ENCODE measurements at places on chromosomes 11 and 22. TPM values are rescaled to one million over a fixed set of nuclear protein-coding genes. Genes with fewer than 3 reads are reported as not detected.

CSNK2A3 gene
- 0.85 TPM for total RNA-seq

ESAM gene
- 0.84 TPM for total RNA-seq

TMEM135 gene
- total RNA-seq = 19.8 TPM

IL17REL gene
- 0.42 TPM for total RNA-seq

PHETA2 gene
- total RNA-seq = 3.4 TPM

DNA sequence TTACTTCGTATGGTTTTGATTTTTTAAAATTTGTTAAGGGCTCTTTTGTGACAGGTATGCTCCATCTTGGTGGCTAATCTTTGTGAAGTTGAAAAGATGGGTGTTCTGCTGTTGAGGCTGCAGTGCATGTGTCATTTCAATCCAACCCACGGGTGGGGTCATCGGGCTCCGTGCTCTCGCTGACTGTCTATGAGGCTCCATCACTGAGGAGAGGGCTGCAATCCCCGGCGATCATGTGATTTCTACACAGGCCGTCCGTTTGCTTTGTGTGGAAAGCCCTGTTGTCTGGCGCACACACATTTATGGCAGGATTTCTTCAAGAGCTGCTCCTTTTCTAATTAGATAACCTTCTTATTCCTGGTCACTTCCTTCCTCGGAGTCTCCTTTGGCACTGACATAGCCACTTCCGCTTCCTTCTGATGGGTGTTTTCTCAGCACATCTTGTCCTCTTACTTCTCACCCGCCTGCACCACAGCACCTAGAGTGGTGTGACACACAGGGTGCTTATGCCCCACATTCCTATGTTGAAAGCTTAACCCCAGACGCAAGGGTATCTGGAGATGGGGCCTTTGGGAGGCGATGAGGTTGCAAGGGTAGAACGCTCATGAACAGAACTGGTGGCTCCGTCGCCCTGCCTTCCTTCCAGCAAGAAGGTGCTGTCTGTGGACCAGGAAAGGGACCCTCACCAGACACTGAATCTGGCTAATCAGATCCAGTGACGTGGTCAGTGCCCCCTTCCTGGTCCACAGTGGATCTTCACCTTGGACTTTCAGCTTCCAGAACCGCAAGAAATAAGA, 9.4 kb downstream of the MOB2 start:
- no peak for ATAC-seq

GRCh38 chr11:46369458-46370152, 11.9 kb upstream of the MDK start:
- ATAC-seq = peak; percentile 69

DNA sequence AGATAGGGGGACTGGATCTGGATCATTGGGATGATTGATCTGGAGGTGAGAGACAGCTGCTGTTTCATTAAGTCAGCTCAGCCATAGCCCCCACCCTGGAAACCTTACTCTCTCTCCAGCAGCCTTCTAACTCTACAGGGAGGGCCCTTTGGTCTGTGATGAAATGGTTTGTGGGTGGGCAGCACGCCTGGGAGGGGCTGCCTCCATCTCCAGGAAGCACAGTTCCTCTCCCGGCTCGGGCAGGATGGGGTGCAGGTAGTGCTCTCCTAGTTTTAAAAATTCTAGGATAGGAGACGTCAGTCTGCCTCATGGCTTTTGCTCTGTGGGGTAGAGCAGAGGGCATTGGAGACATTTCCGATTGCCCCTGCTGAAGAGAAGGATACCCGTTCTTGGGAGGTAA, 89.7 kb downstream of the CEP164 start:
- no peak for ATAC-seq

GRCh38 chr11:33682446-33682845, 18.2 kb downstream of the C11orf91 start:
- ATAC-seq = no peak

TMA7B gene
- 4.0 TPM for total RNA-seq

GRCh38 chr11:70548976-70549375, 150.6 kb downstream of the CTTN start:
- ATAC-seq = no peak

- no peak for ATAC-seq
Observed at GRCh38 chr11:7570938-7571521, 57.2 kb downstream of the PPFIBP2 start.

GRCh38 chr11:43135966-43136534, 175.7 kb upstream of the API5 start:
- no peak for ATAC-seq

ZDHHC8 gene
- total RNA-seq = 23.4 TPM

GRCh38 chr11:35126000-35126878, 12.7 kb upstream of the CD44 start:
- ATAC-seq = peak; percentile 86

ZFTA gene
- total RNA-seq = 1.3 TPM

PIWIL4 gene
- total RNA-seq = 0.48 TPM

- no peak for ATAC-seq
Observed at GRCh38 chr11:6633422-6634408, 14.5 kb upstream of the TPP1 start.

DNA sequence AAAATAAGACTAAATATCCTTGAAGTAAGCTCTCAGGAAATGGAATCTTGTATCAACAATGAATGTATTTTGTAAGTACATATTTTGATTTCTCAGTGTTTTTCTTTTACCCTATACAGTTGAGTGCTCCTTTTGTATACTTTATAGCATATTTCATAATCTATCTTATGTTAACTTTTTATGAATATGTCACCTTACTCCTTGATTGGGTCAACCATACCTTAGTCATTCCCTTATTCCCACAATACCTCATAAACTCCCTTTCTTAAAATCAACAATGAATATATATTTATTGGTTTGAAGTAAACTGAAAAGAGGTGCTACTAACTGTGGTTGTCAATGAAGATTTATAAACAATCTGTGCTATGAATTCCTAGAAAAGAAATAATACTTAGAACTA, 686.2 kb downstream of the METTL15 start:
- ATAC-seq = no peak

DNA sequence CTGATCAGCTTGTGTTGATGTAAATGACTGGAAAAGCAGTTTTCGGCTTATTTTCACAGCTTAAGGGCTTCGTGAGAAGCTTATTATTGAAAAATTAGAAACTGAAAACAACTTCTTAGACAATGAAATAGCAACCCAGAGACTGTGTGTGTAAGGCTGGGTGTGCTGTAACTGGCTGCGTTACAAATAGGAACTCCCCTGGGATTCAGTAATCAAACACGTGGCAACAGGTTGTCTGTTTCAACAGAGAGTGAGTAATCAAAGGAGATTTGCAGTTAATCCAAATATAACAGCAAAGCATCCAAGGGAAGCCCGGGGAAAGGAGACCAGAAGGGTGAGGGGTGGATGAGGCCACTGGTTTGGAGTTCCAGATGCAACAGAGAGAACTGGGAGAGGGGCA, 19.2 kb downstream of the NTM start:
- no peak for ATAC-seq

DNA sequence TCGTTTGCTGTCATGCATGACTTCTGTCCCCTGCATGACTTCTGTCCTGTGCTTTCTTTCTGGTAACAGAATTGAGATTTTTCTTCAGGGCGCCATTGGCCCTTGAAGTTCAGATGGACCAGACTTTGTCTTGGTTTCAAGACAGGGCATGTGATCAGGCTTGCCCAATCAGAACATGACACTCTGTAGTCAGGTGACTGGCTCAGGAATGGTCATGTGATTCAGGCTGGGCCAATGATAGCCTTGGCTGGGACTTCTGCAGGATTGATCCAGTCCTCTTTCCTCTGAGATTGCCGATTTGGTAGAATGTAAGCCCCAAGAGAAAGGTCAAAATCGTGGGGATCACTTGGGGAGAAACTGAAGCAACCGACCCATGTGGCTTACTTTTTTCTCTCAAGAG, 90.5 kb upstream of the ALX4 start:
- no peak for ATAC-seq

GGT1 gene
- 122 TPM for total RNA-seq

- no peak for ATAC-seq
Observed at GRCh38 chr22:17114898-17115235, 6.3 kb downstream of the TMEM121B start.

DNA sequence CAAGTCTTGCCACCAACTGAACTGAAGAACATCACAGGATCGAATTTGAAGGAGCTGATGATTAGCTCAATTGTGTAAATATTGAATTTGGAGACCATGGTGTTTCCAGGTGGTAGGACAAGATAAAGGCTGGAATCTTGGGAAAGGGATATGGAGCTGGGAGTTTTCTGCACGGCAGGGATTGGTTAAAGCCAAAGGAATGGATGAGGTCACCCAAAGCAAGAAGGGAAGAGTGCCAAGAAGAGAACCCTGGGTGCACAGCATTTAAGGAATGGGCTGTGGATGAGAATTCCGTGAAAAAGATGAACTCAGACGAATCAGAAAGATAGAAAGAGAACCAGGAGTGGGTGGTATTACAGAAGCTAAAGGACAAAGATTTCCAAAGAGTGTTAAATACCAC, 29.4 kb upstream of the RRAS2 start:
- ATAC-seq = no peak

GRCh38 chr22:38204784-38205183, 3.0 kb downstream of the MAFF start:
- ATAC-seq = no peak

ATG2A gene
- total RNA-seq = 20.9 TPM

Measured in activated T-helper 17 cell treated with anti-CD3 and anti-CD28 coated beads, Interleukin-2, amount 50 U/mL, for 72 hours (primary cell).